ENCODE measurements at places on chromosomes 5 and 9. TPM values are rescaled to one million over a fixed set of nuclear protein-coding genes. Genes with fewer than 3 reads are reported as not detected.

The MARCHF11 gene
- total RNA-seq = not detected

The FOXE1 gene
- total RNA-seq = not detected

The ANGPTL2 gene
- 7.8 TPM for total RNA-seq

The PCDHA9 gene
- total RNA-seq = 0.09 TPM

The CNTFR gene
- total RNA-seq = not detected

The CDO1 gene
- 0.43 TPM for total RNA-seq

The EQTN gene
- total RNA-seq = 0.09 TPM

The OR1J2 gene
- not detected for total RNA-seq

The SHB gene
- 21.0 TPM for total RNA-seq

The MYMK gene
- not detected for total RNA-seq

The RPS23 gene
- 3,529 TPM for total RNA-seq

The DRD1 gene
- not detected for total RNA-seq

The ASPN gene
- not detected for total RNA-seq

The CAMK4 gene
- 0.33 TPM for total RNA-seq

The TERT gene
- not detected for total RNA-seq

The CDX1 gene
- under 0.01 TPM for total RNA-seq

The PCDHGA8 gene
- 1.5 TPM for total RNA-seq

The GAS1 gene
- 2.4 TPM for total RNA-seq

The DIPK1B gene
- total RNA-seq = 56.1 TPM

The FRMPD1 gene
- under 0.01 TPM for total RNA-seq

The LPCAT1 gene
- 16.3 TPM for total RNA-seq

The LRRC70 gene
- total RNA-seq = 88.9 TPM

The PCSK5 gene
- total RNA-seq = 0.77 TPM

The KCNT1 gene
- total RNA-seq = not detected

The CDH9 gene
- total RNA-seq = not detected

The LIX1 gene
- total RNA-seq = not detected

The ANAPC2 gene
- 20.9 TPM for total RNA-seq

The SPINK6 gene
- not detected for total RNA-seq

The ARAP3 gene
- 28.7 TPM for total RNA-seq

The MYOT gene
- total RNA-seq = not detected

The GFRA3 gene
- not detected for total RNA-seq

The GBA2 gene
- total RNA-seq = 66.4 TPM

The SETD9 gene
- total RNA-seq = 21.7 TPM

The EPB41L4A gene
- total RNA-seq = 39.6 TPM

The CTNND2 gene
- total RNA-seq = not detected

The BTNL8 gene
- total RNA-seq = 0.09 TPM

The MEF2C gene
- total RNA-seq = 220 TPM

The DNAH5 gene
- 0.17 TPM for total RNA-seq

The LHX3 gene
- total RNA-seq = not detected

The OSMR gene
- total RNA-seq = 6.9 TPM

The DOCK2 gene
- total RNA-seq = 0.26 TPM

The PPP3R2 gene
- total RNA-seq = not detected

The MAT2B gene
- total RNA-seq = 124 TPM

The C9 gene
- 0.11 TPM for total RNA-seq

The GLRA1 gene
- total RNA-seq = not detected

The SPATA31E1 gene
- not detected for total RNA-seq

The TAF1L gene
- under 0.01 TPM for total RNA-seq

The ZNF618 gene
- total RNA-seq = 6.7 TPM

The PCDH1 gene
- 5.7 TPM for total RNA-seq

The OR1L6 gene
- total RNA-seq = not detected

Data from dermis lymphatic vessel endothelial cell (primary cell).